ENCODE measurements at places on chromosomes 6 and 20. TPM values are rescaled to one million over a fixed set of nuclear protein-coding genes. Genes with fewer than 3 reads are reported as not detected.

DNA sequence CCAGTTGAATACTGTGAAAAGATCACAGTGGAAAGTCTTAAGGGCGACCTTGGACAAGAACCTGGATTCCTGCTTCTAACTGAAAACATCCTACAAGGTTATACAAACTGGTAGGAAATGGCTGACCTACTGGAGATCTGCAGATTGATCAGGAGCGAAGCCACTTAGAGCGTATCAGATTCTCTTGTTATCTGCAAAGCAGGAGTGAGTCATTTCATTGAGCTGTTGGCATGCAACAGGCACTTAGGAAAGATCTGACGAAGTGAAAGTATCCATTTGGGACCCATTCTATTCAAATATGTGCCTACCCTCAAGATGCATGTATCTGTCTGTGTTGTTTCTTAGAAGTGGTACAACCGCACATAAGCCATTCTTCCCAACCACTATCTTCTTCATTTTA is 131.2 kb upstream of the RIN2 start:
- no peak overlapping the region for H3K27ac ChIP-seq
- no peaks in the 10 kb centered on the region for H3K4me1 ChIP-seq
- DNase-seq, result no peak
- H3K4me3 ChIP-seq, result no peak overlapping the region

- no peaks in the 10 kb centered on the region for H3K36me3 ChIP-seq
- no peaks in the 10 kb centered on the region for H3K4me1 ChIP-seq
- H3K27ac ChIP-seq, result no peak overlapping the region
Observed at GRCh38 chr6:49923826-49924225, 40.1 kb downstream of the DEFB114 start.

GRCh38 chr6:129793447-129793846 is 67.7 kb downstream of the TMEM244 start:
- no peak for DNase-seq
- no peak overlapping the region for H3K4me3 ChIP-seq
- H3K27me3 ChIP-seq, result no peaks in the 10 kb centered on the region
- H3K36me3 ChIP-seq, result no peaks in the 10 kb centered on the region

DNA sequence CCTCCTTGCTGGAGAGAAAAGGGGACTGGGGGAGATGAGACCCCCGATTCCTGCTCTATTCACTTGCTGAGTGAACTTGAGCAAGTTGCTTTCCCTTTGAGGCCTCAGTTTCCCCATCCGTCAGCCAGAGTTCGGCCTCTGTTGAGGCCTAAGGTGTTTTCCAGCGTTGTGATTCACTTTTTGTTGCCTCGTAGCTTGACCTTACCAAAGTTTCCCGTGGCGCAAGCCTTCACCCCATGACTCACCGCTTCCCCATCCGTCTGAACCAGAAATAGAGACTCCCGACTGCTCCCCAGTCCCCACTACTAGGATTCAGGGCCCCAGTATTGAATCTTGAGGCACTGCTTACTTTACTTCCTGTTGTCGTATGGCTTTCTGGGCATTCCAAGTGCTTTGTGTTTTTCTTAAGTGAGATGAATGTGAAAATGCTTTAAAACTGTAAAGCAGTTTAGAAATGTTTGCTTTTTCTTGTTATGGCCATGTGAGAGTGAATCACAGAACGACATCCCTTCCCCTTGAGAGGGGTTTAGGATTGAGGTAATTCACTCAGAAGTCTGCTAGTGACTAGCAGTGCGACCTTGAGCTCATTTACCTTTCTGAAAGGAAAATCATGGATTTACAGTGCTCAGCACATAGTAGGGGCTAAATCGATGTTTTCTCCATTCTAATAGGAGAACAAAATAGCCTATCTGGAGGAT is 1.2 kb downstream of the CHMP4B start:
- H3K4me1 ChIP-seq, result peaks cover 8% of the 10 kb centered on the region
- peak overlapping the region; percentile 98 for H3K4me3 ChIP-seq
- no peaks in the 10 kb centered on the region for H3K27me3 ChIP-seq

GRCh38 chr6:83546636-83547035 is 34.3 kb downstream of the PRSS35 start:
- H3K27ac ChIP-seq, result no peak overlapping the region
- no peaks in the 10 kb centered on the region for H3K27me3 ChIP-seq
- no peaks in the 10 kb centered on the region for H3K36me3 ChIP-seq
- no peak overlapping the region for H3K4me3 ChIP-seq

Gene MUCL3
- 0.15 TPM for total RNA-seq

Gene COL21A1
- not detected for total RNA-seq

Gene PDE7B
- total RNA-seq, result 0.61 TPM

Measured in HCT116 (cell line).